ENCODE measurements at places on chromosomes 13 and 19.

DNA sequence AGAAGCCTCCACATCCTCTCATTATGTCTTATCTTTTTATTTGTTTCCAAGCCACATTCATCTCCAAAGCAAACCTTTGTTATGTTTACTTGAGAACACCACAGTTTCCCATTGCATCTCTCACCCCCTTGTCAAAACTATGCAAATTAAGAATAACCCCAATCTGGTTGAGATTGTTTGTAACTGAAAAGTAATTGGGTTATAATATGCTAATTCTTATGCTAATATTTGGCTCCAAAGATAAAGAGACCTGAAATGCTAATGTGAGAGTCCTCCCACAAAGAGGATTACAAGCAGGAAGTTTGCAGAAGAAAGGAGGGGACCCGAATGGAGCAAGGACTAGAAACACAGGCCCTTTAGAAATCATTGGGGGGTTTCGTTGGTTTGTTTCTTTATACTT, 92.9 kb upstream of the UBL3 start:
- DNase-seq, result no peak

DNA sequence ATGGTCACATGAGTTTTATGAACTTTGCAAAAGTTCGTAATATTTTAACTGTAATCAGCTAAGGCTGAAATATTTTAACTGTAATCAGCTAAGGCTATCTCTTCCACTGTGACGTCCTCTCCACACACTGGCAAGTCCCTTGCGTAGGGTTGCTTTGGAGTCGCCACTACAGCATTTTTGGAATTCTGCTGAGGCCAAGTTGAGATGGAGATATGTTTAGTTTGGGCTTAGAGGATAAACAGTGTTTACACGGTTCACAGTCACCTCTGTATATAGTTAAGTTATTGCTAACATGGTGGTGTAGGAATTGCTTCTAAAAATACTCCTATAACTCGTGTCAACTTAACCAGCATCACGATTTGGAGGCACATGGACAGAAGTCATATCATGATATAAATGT, 143.6 kb upstream of the SERP2 start:
- DNase-seq, result no peak

DNA sequence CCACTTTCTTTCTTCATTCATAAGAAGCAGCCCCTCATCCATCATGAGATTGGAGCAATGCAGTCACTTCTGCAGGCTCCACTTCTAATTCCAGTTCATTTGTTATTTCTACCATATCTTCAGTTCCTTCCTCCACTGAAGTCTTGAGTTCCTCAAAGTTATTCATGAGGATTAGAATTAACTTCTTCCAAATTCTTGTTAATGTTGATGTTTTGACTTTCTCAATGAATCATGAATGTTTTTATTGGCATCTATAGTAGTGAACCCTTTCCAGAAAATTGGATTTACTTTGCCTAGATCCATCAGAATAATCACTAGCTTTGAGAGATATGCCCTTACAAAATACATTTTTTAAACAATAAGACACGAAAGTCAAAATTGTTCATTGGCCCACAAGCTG, 2567.7 kb upstream of the PCDH20 start:
- DNase-seq, result no peak

DNA sequence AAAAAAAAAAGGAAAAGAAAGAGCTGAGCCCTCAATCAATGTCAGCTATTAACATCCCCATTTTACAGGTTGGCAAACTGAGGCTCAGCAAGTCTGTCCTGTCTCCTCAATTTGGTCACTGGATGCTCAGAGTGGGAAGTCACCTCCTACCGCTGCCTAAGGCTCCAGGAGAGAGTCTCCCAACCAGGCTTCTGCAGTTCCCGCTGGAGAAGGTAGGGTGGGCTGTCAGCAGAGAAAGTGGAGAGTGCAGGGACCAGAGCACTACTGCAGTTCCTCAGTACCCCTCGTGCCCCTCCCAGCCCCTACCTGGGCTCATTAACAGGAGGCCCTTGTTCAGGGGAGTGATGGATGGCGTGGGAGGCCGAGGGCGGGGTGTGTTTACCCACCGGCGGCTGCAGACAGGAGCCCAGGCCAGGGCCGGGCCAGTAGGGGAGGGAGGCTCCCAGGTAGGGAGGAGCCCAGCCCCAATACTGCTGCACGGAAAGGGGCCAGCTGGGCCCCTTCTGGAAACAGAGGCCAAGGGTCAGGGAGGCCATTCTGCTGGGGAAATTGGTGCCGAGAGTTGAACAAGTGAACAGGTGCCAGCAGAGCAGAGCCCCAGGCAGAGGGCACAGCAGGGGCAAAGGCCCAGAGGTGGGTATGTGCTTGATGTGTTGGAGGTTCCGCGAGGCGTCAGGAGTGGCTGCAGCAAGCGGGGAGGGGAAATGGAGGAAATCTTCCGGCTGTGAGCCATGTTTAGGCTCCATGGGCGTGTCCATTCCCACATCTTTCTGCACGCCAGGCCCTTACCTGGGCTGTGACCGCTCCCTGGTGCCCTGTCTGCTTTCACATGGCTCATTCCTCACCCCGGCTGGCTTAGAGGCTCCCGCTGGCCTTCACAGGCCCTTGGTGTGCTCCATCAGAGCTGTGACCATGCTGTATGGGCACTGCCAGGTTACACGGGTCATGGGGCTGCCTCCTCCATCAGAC, 7.6 kb upstream of the COMP start:
- DNase-seq, result no peak

- no peak for DNase-seq
Measured at GRCh38 chr19:37511821-37512220, 5.1 kb downstream of the ZNF793 start.

Measured in activated gamma-delta T cell treated with anti-CD3 and anti-CD28 coated beads, Interleukin-2, amount 50 U/mL, for 16 hours (primary cell).